Astrocyte of the spinal cord (primary cell): ENCODE measurements at places on chromosomes 13 and 19.

GRCh38 chr13:78743973-78744372, 85.0 kb upstream of the OBI1 start:
- no peak for DNase-seq

- peak; percentile 28 for DNase-seq
Measured at GRCh38 chr13:39253774-39254173, 215.5 kb downstream of the NHLRC3 start.

- DNase-seq = no peak
Measured at GRCh38 chr13:109817591-109818535, 31.5 kb upstream of the IRS2 start.

GRCh38 chr19:30651691-30652090, 279.5 kb downstream of the ZNF536 start:
- DNase-seq = no peak

- no peak for DNase-seq
Measured at GRCh38 chr19:41328842-41329225, 18.9 kb downstream of the CCDC97 start.

DNA sequence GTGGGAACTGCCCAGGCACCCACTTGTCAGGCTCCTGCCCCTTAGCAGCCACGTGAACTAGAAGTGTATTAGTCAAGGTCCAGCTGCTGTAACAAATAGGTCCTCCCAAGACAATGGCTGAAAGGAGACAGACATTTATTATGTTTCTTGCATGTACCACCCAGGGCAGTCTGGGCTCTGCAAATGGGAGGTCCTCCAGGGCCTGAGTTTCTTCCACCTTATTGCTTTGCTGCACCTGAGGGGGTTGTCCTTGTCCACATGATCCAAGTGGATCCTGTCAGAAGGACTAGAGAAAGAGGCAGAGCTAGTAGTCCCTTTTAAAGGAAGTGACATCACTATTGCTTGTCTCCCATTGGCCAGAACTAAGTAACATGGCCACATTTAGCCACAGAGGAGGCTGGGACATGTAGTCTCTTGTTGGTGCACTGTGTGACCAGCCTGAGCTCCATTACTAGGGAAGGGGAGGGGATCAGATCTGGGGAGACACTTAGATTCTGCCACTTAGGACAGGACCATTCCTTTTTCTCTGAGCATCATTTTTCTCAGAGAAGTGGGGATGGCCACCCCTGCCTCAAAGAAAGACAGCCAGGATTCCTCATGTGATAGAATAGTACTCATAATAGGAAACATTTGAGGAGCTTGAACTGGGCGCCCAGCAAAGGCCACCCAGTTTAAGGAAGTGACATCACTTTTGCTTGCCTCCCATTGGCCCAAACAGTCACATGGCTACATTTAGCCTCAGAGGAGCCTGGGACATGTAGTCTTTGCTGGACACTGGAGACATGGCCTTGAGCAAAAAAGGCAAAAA, 15.1 kb downstream of the CC2D1A start:
- DNase-seq = peak; percentile 40

DNA sequence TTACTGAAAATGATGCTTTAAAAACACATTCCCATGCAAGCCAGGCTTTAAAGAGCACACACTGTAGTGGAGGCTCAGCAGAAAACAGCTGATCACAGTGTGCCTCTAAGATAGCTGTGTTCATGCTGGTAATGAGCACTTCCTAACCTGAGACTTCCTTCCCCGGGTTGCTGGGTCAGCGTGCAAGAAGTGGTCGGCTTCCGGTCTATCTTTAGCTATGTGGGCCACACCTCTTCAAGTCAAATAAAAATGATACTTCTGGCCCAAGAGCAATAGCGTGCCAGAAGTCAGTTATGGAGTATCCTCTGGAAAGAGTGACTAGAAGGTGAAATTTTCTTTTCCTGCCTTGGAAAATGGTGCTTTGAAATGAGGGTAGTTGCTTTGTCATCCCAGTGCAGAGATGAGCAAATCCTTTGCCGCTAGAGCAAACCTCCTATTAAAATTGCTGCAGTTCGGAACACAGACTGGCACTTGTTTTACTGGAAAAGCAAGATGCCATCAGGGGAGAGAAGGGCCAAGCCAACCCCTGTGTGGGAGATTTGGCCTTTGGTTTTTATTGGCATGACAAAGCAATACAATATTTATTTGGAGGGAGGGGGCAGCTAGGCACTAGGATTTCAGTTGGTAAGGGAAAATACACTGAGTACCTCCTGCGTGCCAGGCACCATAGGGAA, 64.2 kb downstream of the ARHGAP35 start:
- no peak for DNase-seq

DNA sequence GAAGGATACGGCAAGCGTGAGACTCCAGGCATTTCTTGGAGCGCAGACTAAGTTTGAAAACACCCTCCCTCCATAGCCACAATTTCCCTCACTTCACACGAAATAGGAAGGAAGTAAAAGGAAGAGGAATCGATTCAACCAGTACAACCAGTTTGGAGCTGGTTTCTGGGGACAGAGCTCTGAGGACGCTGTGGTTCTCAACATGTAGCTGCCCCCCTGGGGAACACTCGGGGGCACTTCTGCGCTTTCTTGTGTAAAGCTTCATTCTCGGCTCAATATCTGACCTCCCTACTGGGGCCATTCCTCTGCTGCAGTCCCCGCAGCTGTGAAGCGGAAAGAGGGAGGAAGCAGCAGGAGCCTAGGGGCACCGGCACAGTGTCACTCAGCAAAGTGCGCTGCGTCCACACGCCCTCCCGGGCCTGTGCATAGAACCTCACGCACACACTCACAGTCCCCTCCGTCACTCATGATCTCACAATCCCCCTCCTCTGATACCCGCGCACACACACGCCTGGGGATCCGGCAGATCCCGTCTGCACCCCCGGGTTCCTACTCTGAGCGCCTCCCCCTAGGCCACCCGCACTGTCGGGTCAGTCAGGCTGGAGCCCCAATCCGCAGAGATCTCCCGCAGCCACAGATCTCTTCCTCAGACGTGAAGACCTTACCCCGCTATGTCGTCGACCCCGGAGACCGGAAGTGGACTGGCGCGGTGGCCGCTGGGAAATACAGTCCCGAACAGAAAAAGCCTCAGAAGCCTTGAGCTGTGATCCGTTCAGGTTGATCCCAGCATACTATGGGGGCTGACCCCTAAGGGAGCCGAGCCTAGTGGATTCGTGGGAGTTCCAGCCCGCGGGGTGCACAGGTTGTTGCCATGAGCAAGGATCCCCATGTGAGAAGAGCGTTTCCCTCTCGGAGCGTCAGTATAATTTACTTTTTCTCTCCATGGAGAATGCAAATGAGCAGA, at the start of gene ZNF780A:
Gene ZNF780A (minus strand): TSS at position 703 of the 964 bp plus-strand sequence. CDS start 6,190 bp downstream, outside the sequence.
- DNase-seq = peak; percentile 69

DNA sequence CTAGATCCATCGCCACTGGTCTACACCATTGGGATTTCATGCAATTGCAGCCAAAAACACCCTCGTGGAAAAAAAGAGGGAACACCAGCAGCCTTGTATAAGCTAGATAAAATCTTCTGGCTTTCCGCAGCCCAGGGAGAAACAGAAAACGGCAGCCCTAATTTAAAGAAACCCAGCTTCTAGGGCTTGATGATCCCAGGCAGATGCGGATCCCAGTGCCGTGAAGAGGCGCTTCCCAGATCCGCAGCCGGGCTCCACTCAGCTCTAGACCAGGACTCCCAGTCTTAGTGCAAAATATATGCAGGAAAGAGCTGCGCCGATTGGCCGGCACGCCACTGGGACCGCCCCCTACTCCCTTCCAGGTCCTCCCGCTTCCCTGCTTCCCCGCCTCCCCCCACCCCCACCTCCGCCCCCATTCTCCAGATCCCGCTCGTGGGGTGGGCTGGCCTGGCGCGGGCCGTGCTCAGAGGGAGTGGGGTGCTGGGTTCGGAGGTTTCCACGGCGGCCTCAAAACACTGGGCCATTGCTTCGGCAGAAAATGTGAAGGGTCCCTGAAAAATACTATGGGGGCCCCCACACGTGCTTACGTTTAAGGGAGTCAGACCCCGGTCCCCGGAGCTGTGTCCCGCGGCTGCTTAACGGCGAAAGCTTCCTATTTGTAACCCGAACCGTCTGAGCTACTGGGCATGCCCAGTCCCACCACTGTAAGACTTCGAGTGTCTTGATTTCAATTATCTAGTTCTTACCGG, 63.1 kb downstream of the SERP2 start:
- DNase-seq = peak; percentile 96

GRCh38 chr13:53079691-53080090, 51.1 kb downstream of the OLFM4 start:
- DNase-seq = no peak

GRCh38 chr13:109647053-109647452, 139.3 kb downstream of the IRS2 start:
- DNase-seq = peak; percentile 33

- DNase-seq = peak; percentile 75
Measured at GRCh38 chr19:867301-867793, 7.9 kb downstream of the CFD start.

- no peak for DNase-seq
Measured at GRCh38 chr19:33946535-33947264, 150.0 kb downstream of the KCTD15 start.

- DNase-seq = no peak
Measured at GRCh38 chr13:76874479-76874878, 11.7 kb downstream of the KCTD12 start.

GRCh38 chr13:26460648-26461047, 96.8 kb upstream of the WASF3 start:
- peak; percentile 22 for DNase-seq

DNA sequence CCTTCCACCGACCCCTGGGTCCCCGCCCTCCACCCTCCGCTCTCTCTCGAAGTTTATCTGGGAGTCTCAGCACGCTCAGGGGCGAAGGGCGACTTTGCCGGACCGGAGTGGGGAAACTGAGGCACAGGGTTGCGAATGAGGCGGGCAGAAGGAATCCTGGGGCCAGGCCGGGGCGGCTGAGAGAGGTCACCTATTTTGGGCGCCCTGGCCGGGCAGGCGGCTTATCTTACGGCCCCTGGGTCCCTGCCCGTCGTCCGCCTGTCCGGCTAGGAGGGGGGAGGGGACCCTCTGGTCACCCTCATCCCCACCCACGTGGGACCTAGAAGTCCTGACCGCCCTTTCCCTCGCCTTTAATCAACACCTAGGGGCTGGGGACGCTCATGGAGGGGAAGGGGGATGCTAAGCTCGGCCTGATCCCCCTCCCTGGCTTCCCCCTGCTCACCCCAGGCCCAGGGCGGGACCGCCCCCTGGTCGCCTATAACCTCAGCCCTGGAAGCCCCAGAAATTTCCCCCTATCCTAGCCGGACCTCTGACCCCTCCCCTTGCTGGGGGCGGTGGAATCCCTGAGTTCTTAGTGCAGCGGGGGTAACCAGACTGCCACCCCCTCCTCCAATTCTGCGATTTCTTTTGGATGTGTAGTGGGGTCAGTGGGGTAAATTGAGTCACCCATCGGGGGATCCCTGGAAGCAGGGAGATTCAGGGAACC, 556 bp downstream of the TRIP10 start:
- peak; percentile 15 for DNase-seq

GRCh38 chr19:18306209-18306887, 16.5 kb downstream of the LSM4 start:
- DNase-seq = no peak

DNA sequence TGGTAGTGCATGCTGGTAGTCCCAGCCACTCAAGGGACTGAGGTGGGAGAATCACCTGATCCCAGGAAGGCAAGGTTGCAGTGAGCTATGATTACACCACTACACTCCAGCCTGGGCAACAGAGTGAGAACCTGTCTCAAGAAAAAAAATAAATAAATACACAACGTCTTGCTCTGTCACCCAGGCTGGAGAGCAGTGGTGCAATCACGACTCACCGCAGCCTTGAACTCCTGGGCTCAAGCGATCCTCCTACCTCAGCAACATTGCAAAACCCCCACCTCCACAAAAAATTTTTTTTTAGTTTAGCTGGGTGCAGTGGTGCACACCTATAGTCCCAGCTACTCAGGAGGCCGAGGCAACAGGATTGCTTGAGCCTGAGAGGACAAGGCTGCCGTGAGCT, 8.8 kb downstream of the TPM4 start:
- no peak for DNase-seq

DNA sequence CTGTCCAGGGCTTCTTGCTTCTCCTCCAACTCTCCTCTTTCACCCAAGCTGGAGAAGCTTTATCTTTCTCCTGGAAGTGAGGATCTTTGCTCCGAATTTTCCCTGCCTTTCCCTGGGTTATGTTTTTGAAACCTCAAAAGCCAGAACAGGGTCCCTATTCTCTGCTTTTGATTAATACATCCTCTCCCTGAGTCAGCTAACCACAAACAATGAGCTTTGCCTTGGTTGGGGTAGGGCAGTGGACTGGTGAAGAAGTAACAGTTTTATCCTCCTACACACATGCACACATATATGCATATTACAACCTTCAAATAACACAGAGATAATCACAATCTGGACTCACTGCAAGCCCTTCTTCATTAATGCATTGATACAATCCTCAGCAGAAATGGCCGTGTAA, 44.6 kb downstream of the DLEU7 start:
- peak; percentile 61 for DNase-seq

DNA sequence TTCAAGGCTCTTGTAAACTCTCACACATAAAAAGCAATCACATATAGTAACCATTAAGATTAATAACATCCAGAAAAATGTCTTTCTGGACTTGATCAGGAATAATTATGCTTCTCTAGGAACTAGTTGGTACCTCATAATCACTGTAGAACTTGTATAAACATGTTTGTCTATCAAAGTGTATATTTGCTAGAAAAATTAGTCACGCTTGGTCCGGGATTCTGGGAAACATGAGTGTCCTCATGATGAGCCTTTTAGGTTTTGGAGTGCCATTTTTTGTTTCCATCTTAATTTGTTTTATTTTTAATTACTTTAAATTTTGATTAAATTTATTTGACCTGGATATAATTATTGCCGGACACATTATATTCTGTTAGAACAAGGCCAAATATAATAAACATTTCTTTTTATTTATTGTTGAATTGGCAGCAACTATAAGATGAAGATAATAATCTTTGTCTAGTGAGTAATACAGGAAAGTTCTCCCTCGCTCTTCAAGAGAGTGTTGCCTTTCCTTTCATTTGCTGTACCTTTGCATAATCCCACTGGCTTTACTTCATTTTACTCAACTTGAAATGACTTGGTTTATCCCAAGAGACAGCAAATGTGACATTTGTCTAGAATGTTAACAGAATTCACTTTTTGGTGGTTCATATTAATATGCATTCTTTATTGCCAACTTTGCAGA, 207.0 kb downstream of the NALCN start:
- no peak for DNase-seq

- peak; percentile 77 for DNase-seq
Measured at GRCh38 chr13:107883561-107884175, 331.7 kb downstream of the LIG4 start.

GRCh38 chr13:29379865-29380264, 215.6 kb downstream of the SLC7A1 start:
- no peak for DNase-seq

DNA sequence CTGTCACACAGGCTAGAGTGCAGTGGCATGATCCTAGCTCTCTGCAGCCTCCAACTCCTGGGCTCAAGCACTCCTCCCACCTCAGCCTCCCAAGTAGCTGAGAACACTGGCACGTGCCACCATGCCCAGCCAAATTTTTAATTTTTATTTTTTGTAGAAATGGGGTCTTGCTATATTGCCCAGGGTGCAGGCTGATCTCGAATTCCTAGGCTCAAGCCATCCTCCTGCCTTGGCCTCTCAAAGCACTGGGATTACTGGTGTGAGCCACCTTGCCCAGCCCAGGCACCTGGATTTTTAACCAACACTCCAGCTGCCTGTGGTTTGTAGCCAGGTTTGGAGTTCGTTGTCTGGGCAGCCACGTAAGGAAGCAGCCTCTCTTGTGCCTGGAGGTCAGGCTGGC, 9.3 kb upstream of the PEPD start:
- DNase-seq = no peak

- no peak for DNase-seq
Measured at GRCh38 chr13:110280231-110280813, 26.6 kb downstream of the COL4A1 start.
